Ureter (tissue), 1 donor: ENCODE measurements at places on chromosomes 12 and 14. TPM values are rescaled to one million over a fixed set of nuclear protein-coding genes. Genes with fewer than 3 reads are reported as not detected.
A peak's percentile ranks its signal among the peaks of the same experiment; 100 is the strongest.

The PIWIL1 gene
- total RNA-seq, result not detected

The RPS6KA5 gene
- total RNA-seq, result 19.7 TPM

The MAP1LC3B2 gene
- not detected for total RNA-seq

The DNAJC22 gene
- total RNA-seq, result 0.16 TPM

The RNU6-8 gene
- not detected for total RNA-seq

DNA sequence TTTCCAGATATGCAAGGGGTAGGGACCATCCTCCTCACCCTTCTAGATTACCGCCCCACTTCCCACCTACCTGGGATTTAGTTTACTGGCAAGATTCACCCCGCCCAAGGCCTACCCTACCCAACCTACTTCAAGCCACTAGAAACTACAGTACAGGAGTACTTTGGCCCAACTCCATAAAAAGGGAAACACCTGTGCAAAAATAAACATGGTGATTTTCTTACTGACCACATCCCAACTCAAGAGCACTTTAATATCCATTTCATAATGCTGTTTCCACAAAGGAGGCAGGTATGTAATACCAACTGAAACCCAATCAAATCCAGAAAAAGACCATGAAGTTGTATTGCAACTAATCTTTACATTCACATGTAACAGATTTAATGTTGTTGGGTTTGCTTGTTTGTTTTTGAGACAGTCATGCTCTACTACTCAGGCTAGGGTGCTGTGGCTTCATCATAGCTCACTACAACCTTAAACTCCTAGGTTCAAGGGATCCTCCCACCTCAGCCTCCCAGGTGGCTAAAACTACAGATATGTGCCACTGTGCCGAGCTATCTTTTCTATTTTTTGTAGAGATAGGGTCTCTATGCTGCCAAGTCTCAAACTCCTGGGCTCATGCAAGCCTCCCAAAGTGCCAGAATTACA, 41.7 kb upstream of the RAP1B start:
- DNase-seq, result no peak

DNA sequence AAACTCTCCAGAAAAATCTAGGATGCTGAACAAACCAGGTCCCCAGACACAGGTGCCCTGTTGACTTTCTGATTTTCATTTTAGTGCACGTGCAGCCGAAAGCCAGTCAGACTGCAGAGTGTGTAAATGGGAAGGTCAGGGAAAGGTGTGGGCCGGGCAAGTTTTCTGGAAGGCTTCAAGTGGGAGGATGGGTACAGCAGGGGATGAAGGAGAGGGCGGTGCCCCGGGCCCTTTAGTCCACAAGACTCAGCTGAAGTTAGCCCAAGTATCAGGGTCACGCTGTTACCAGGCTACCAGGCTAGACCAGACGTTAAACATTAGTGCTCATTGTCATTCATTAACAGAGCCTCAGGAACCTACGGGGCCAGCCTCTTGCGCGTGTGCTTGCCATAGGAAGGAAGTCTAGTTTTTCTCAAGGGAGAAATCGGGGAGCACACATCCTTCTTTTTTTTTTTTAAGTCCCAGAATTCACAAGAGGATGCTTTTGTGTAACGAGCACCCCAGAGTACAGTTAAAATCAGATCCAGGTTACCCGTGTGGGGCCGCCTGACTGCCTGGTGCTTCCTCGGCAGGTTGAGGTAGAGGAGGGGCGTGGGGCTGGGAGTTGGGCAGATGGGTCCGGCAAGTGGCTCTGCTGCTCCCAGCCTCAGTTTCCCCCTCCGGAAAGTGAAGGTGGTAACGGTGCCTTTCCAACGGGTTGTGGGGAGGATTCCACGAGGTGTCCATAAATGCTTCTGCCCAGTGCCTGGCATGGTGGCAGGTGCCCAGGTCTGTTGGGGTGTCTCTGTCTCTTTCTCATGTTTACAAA, 19.1 kb downstream of the BCL7A start:
- no peak for DNase-seq

DNA sequence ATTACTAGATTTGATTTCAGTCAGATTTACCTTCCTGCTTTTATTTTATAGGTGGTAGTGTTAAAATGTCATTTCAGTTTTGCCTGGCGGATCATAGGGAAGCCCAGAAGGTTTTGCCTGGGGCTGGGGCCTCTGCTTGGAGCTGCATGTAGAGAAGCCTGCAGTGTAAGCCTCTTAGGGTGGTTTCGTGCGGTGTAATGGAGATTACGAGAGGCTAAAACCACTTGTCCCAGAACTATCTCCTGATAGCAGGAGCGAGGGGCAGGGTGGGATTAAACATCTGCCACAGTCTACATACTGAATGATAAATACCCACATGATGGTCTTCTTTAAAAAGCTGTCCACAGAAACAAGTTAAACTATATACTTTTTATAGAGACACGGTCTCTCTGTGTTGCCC, 35.0 kb upstream of the DICER1 start:
- no peak for DNase-seq

DNA sequence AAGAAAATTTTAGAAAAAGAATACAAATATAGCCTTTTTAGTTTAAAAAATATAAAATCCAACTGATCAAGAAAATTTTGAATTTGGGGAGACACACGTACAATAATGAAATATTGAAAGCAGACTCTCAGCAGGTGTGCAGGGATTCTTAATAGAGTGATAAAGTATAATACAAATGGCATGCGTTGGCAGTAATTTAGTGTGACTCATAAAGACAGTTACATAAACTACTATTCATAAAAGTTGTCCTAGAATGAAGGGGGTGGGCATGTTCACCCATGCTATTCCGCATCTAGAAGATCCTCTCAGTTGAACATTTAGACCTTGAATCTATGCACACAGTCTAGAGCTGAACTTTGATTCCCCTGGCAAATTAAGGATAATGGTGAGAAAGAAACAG, 200.4 kb upstream of the AVPR1A start:
- no peak for DNase-seq

GRCh38 chr12:14264316-14264715, 101.2 kb upstream of the ATF7IP start:
- no peak for DNase-seq

DNA sequence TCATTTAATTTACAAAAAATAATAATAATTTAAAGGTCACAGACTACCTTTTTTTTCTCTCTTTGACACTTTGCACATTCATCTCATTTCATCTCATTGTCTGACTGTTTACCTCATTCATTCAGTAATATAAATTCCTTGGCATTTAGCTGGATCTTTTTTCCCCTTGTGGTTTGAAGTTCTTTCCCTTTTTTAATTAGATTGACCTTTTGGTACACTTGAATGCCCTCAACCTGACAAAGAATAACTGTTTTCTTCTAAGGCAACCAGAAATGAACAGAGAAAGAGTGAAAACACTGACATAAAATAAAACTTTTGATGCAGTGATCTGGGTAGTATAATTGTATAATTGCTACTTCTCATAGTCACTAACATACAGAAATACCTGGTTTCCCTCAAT, 774.9 kb upstream of the NOVA1 start:
- no peak for DNase-seq

DNA sequence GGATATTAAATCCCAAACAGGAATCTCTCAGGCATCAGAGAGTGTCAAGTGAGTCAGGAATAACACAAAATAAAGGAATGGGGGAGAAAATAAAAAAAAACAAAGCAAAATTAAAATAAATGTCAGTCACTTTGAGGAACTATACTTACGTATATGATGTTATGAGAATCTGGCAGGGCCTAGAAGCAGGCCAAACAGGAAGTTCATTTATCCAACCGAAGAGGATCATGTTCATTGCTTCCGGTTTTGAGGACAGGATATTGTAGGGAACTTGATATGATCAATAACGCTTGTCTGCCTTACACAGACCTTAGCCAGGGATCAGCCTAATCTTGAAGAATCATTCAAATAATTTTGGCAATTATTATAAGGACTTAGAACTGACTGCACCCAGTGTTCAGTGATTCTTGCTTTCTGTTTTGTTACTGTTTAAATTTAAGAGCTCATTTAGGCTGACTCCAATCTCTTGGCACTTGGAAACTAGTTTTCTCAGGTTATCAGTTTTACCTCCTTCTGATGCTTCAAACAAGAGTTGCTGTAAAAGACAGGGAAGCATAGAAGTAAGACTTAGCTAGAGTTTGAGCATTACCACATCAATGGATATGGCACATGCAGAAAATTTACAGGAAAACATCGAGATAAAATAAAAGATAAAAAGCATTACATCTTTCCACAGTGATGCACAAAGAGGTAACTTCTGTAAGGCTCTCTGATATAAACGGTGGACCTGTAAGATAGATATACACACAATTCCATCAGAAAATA, 53.4 kb downstream of the ZFC3H1 start:
- DNase-seq, result no peak

DNA sequence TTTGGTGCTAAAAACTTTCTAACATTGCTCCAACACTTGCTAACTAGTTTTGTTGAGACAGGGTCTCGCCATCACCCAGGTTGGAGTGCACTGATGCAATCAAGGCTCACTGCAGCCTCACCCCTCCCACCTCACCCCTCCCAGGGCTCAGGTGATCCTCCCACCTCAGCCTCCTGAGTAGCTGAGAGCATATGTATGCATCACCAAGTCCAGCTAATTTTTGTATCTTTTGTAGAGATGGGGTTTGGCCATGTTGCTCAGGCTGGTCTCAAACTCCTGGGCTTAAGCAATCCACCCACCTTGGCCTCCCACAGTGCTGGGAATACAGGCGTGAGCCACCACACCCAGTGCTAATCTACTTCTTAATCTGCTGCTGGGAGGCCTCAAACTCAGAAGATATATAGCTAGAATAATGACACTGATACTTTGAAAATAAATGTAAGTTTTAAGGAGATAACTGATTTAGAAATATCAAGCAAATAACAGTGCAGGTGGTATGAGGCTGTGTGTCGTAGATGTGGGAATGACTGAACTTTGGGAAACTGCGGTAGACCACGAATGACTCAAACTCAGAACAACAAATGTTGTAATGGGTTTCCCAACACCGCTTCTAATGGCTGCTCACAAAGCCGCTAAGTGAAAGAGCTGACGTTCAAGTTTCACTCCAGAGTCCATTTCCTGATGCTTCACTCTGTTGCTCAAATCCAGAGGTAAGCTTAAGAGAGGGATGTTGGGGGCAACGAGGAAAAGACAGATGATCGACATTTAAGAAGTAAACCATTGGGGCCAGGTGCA, 10.0 kb downstream of the TMCC3 start:
- no peak for DNase-seq

- DNase-seq, result no peak
Observed at GRCh38 chr12:76455582-76456345, 103.8 kb downstream of the OSBPL8 start.

GRCh38 chr14:68396461-68396860, 396.4 kb downstream of the ZFP36L1 start:
- DNase-seq, result no peak

GRCh38 chr12:52222692-52223091, 10.4 kb upstream of the KRT7 start:
- DNase-seq, result no peak

DNA sequence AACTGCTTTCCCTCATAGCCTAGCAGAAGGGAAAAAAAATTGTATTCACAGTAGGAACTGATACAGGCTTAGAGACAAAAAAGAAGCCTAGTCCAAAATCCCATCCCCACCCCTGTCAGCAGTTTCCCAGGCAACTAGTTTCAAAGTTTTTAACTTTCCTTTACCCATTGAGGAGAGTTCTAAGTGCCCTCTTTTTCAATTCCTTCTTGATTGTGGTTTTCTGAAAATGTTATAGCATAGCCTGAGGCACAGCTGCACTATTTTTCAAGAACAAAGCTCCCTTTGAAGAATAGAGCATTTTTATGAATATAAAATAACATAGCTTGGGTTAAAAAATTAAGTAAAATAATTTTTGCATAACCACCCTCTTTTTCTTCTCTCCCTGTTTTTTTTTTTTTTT, 81.6 kb downstream of the IPO8 start:
- DNase-seq, result no peak

DNA sequence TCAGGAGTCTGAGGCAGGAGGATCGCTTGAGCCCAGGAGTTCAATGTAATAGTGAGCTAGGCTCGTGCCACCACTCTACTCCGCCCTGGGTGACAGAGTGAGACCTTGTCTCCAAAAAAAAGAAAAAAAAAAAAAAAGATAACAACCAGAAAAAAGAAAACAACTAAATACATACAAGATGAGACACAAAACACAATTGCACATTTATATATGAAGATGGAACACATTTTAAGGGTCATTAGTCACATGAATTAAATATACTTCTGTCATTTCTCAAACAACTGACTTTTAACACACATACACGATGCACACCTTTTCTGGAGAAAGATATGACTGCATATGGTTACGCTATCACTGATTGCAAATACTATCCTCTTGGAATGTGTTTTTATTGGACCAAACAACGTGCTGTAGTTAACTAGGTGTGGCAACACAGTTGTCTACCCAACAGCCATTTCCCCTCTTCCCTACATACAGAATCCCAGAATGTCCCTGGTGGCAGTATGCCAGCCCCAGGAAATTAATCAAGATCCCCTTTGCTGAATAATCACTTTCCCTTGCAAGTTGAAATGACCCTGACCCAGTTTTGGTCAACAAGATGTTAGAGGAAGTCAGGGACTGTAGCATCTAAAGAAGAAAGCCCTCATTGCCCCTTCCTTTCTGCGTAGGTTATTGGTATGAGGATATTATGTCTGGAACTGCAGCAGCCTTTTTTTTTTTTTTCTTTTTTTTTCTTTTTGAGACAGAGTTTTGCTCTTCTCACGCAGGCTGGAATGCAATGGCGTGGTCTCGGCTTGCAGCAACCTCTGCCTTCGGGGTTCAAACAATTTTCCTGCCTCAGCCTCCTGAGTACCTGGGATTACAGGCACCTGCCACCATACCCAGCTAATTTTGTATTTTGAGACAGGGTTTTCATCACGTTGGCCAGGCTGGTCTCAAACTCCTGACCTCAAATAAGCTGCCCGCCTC, 5.6 kb upstream of the MYL6B start:
- no peak for DNase-seq

- no peak for DNase-seq
Observed at GRCh38 chr14:35158951-35159653, 36.8 kb downstream of the PRORP start.

- DNase-seq, result peak; percentile 64
Observed at GRCh38 chr12:119060847-119061796, 79.8 kb downstream of the SRRM4 start.
